ENCODE measurements at places on chromosomes 7 and 10.
A peak's percentile ranks its signal among the peaks of the same experiment; 100 is the strongest.

- DNase-seq: no peak
Measured at GRCh38 chr10:21265622-21266021, 259.9 kb downstream of the SKIDA1 start.

DNA sequence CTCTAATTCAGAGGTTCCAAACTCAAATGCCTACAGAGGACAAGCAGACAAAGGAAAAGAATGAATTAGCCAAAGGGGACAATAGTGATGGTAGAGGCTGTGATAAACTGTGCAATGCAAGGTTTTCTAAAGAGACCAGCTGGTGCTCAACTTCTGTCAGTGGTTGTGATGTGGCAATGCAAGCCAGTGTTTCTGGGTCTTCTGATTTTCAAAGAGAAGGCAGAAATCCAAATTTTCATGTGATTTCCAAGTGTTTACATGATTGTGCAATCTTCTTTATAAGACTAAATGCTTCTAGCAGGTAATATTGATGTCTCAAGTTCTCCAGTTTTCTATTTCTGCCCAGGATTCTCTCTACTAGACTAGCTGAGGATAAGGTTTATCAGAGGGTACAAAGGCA lies 135.9 kb downstream of the PCDH15 start:
- no peak for DNase-seq

- DNase-seq: no peak
Measured at GRCh38 chr10:107656932-107657331, 492.4 kb upstream of the SORCS1 start.

DNA sequence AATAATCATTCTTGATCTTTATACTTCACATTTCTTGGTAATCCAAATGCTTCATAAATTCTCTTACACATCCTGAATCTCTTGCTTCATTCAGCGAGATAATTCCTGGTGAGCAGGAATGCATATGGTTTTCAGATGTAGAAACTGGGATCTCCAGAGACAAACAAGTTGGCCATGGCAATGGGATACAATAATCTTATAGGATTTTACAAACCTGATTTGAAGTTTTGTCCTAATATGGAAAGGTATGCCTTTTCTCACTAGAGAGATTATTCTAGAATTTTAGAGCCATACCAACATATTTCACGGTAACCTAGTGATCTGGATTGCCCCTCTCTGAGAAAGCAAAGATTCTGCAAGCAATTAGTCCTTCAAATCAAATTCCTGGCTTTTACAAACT lies 13.1 kb upstream of the TRDMT1 start:
- no peak for DNase-seq

DNA sequence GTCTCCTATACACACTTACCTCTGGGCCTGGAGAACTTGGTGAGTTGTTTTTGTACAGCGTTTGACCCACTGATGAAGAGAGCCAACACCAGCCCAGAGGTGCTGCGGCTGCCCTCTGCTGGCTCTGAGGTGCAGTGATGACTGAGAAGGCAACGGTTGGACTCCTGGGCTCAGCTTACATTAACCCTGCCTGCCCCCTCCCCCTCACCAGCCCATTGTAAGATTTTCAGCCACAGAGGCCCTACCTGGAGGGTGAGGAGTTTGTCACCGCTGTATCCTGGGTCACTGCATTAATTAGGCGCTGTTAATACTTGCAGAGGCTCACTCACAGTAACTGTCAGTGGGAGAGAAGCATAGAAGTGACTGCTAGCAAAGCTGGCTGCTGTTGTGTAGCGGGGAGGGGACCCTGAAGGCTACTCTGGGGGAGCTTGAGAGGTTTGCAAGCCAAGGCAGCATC lies 19.0 kb upstream of the ANKRD2 start:
- DNase-seq: peak; percentile 65

- no peak for DNase-seq
Measured at GRCh38 chr10:90571481-90572258, 286.2 kb downstream of the HTR7 start.

GRCh38 chr7:52030722-52031121 lies 714.1 kb upstream of the COBL start:
- no peak for DNase-seq

DNA sequence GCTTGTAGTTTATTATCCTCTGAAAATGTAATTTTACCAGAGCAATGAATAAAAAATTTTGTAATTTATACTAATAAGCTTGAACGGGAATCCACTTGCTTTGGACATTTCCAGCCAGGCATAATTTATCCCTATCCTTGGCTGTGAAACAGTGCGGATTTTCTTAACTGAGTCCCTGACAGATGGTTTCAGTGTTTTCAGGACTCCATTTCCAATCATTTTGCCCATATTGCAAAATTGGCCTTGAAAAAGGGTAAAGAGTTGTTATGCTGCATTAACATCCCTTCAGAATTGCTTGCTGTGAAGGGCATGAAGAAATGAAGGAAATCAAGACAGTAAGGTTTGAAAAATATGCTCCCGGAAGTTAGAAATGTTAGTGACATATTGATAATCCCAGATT lies 57.7 kb downstream of the NXPH1 start:
- DNase-seq: no peak

DNA sequence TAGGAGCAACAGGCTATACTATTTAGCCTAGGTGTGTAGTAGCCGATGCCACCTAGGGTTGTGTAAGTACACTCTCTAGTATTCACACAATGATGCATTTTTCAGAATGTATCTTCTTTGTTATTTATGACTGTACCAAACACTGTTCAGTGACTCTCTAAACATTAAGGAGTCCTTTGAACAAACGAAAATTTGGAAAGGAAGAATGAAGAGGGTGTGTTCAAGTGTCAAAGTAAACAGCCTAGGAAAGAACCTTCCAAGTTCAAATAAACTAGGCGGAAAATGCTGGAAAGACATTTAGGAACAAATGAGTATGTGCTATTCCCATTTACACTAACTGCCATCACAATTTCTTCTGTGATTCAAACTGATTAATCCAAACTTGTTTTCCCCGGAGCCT lies 142.4 kb downstream of the CHCHD3 start:
- DNase-seq: no peak

GRCh38 chr10:20891338-20891714 lies 5.8 kb downstream of the NEBL start:
- no peak for DNase-seq

GRCh38 chr10:114822444-114823076 lies 980 bp downstream of the FHIP2A start:
- DNase-seq: peak; percentile 41

- DNase-seq: no peak
Measured at GRCh38 chr7:81873559-81873958, 103.7 kb upstream of the HGF start.

DNA sequence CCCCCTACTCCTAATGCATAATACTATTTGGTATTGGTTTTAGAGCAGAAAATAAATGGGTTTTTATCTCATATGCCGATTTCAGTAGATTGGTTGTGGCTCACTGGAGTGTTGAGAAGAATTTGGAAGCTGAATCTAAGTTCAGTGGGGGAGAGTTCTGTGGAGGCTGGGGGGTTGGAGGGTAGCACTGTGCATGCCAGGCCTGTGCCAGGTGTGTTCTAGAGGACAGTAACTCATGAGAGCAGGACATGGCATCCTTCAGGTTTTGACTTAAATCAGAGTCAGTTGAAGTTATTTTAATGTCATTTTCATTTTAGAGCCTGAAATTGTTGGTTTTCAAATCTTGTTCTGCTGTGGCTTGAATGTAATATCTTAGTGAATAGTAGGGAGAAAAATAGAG lies 79.5 kb downstream of the EEPD1 start:
- no peak for DNase-seq

DNA sequence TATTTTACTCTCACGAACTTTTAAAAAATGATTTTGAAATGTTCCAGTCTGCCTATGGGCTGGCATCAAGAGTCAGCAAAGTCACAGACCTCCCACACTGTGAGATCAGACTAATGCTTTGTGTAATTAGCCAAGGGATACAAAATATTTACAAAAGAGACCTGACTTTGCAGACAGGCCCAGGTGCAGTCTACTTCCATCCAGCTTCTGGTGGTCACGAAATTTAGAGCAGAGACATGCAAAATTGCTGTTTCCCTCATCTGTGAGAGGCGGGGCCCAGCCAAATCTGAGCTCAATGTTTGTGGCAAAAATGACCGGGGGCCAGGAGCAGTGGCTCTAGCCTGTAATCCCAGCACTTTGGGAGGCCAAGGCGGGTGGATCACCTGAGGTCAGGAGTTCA lies 82.5 kb upstream of the PITRM1 start:
- DNase-seq: no peak

DNA sequence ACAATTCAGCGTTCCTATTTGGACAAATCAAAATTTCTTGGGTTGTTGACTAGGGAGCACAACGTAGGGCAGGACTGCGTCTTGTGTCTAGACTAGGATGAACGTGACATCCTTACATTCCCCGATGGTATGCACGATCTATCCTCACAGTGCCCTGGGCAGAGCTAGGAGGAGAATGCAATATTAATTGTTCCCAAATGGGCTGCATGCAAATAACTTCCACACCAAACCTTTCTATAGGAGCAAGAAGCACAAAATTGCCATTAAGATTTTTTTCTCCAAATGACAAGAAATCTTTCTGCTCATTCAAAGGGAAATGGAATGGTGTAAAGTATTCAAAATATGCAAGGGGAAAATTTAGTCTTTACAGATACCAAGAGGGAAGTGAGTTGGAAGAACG lies 21.4 kb upstream of the AQP1 start:
- no peak for DNase-seq

DNA sequence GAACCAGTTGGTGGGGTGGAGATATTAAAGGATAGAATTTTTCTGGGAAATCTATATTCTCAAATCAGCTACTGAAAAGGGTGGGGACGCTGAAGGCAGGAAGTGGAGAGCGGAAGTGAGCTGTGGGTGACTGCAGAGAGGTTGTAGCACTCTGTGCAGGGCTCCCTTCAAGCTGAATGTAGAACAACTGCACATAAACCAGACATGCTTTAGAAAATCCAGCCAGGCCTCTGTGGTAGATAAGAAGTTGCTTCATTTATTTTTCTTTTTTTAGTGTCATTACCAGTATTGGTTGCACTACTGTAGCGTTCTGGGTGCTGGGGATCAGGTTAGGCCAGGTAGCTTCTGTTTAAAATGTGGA lies 127.8 kb downstream of the CELF2 start:
- DNase-seq: peak; percentile 49

GRCh38 chr10:34475274-34475646 lies 339.8 kb downstream of the PARD3 start:
- no peak for DNase-seq

GRCh38 chr10:30819341-30820181 lies 190.0 kb upstream of the LYZL2 start:
- no peak for DNase-seq

DNA sequence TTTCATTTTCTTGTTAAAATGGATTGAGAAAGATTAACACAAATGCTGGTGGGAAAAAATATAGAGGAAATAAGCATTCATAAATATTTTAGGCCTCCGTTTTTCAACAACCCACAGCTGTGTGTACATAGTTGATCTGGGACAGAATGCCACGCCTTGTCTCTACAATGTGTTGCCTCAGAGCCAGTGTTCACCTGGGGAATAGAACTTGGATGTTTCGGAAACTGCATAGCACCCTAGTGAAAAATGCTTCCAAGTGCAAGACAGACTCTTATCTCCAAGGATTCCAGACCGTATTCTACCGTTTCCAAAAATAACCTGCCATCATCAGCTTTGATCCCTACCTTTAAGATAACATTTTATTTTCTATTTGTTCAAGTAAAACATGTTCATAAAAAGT lies 260.9 kb downstream of the SDK1 start:
- no peak for DNase-seq

GRCh38 chr10:13105184-13105583 lies 5.2 kb downstream of the OPTN start:
- no peak for DNase-seq

DNA sequence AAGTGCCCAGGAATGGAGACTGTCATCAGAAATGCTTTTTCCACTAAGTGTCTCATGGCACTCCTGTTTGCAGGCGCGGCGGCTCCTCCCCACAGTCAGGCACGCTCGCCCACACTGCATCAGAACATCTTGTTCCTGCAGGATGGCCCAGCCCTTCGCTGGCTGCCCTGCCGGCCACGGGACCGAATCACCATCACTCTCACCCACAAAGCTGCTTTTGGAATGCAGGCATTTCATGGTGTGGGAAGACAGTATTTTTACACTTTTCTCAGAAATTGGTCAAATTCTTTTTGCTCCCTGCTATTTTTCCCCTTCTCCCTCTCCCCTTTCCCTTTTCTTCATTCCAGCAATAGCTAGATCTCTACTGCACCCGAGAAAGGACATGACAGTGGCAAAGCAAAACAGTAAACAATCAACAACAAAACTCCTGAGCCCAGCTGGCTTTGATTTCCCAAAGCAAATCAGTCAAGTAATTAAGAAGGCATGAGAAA lies 176.1 kb upstream of the TNS3 start:
- DNase-seq: no peak

DNA sequence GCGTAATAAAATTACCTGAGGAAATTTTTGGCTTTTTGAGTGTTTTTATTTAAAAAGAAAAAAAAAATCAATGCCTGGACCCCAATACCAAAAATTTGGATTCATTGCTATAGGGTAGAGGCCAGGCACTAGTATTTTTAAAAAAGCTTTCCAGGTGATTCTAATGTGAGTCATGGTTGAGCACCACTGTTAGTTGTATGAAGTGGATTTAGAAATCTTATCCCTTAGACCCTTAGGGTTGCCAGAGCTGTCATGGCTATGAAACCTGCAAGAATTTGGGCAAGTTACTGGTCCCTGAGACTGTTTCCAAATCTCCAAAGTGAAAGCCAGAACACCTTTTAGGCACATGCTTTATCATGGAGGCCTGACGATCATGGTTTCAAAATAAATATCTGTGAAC lies 262.5 kb downstream of the AHR start:
- DNase-seq: no peak

GRCh38 chr7:91240376-91240941 lies 23.8 kb upstream of the FZD1 start:
- no peak for DNase-seq

DNA sequence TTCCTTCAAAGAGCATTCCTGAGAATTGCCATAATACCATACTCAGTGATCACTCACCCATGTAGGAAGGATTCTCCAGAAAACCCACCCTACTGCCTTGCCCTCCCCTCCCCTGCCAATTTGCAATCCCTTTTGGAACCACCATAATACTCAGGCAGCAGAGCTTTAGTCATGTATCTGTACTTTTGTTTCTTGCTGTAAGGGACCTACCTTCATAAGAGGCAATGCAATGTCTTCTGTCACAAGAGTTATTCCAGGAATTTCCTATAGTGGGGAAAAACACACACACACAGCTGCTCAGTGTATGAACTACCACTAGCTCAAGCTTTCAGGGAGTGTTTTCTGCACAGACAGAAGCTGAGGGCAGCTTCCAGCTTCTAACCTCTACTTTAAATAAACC lies 67.0 kb downstream of the GSAP start:
- DNase-seq: no peak

DNA sequence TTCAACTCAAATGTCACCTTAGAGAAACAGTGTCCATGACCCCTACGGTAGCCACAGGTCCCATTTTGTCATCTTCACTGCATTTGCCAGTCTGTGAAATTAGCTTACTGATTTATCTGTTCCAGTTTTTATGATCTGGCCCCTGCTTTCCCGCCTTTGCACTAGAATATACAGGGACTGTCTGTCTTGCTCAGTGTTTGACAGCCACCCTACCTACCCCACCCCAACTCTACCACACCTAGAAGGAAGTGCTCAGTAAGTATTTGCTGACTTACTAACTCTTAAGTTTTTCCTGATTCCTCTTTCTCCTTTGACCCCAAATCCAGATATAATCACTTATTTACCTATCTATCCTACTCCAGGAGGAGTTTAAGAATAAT lies 49.5 kb downstream of the CREB3L2 start:
- DNase-seq: no peak

Measured in GM10248 (cell line).